ENCODE measurements at places on chromosomes 7 and 10.
A peak's percentile ranks its signal among the peaks of the same experiment; 100 is the strongest.

DNA sequence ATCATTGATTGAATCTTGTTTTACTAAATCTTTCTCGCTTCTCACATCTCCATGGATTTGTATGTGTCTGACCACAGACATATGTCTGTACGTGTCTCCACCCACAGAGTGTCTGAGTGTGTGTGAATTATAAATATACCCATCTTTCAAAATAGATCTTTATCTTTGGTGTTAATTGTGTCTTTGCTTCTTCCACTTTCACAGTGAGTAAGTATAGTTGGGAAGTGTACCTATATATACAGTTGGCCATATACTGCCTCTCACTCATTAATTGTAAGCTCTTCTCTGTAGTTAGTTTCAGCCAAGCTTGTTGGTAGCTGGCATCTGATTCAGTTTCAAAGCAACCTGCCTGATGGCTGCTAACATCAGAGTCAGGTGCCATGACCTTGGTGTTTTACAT is 18.4 kb downstream of the EEPD1 start:
- no peak for DNase-seq

DNA sequence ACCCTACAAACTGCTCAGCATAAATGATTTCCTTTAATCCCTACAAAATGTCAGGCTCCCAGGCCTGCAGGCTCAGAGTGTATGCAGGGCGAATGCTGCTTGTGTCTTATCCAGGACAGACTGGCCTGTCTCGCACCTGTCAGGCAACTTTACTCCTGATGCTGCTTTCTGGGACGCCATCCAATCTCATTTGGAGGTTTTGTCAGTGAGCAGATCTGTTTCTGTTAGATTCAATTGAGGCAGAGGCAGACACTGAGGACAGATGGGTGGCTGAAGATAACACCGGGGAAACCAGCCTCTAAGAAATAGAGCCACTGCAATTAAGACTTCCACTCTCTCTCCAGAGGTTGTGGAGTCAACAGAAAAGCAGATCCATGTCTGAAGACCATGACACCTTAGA is 115.6 kb downstream of the DPP6 start:
- DNase-seq = no peak

- no peak for DNase-seq
Observed at GRCh38 chr7:19754521-19755116, 18.8 kb downstream of the TMEM196 start.

DNA sequence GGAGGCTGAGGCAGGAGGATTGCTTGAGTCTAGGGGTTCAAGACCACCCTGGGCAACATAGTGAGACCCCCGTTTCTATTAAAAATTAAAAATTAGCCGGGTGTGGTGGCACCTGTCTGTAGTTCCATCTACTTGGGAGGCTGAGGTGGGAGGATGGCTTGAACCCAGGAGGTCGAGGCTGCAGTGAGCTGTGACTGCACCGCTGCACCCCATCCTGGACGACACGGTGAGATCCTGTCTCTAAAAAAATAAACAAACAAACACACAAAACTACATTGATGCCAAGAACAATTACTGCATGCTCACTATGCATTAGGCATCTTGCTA is 761 bp upstream of the CHST12 start:
- no peak for DNase-seq

DNA sequence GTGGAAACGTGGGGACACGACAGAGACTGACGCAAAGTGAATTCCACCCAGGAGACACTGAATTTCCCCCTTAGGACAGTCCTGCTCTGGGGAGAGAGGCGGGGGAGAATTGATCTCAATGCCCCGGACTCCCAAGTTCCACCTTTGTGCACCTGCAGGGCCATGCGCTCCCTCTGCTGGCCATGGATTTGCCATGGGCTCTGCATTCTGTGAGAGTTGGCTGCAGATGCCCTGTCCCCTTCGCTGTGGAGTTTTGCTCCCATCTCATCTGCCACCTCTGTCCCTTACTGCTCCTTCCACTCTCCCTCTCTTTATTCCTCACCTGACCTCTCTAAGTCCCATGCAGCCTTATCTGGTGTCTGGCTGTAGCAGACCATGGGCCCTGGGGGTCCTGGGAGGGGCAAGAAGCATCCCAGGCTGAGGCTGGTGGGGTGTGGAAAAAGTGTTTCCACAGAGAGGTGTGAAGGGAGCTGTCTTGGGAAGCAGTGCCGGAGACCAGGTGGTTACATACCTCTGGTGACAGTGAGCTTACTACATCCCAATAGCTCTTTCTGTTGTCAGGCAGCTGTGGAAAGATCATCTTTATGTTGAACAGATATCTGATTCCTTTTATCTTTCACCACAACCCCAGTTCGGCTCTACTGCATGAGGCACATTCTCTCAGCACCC is 14.3 kb downstream of the GHRHR start:
- peak; percentile 35 for DNase-seq

DNA sequence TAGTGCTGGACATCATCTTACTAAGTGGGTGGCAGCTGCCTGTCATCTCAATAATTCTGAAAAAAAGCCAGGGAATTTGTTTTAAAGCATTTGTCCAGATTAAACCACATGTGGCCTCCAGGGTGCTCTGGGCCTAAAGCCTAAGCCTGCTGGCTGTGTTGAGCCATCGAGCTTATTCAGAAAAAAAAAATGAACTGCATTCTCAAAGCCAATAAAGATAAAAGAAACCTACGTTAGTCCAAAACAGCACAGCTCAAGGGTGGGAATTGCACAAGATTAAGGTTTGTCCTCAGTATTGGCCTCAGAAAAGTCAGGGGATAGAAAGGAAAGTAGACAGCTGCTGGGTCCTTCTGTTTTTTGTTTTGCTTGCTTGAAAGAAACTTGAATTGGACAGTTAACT is 22.6 kb upstream of the PRTFDC1 start:
- no peak for DNase-seq

- DNase-seq = no peak
Observed at GRCh38 chr10:114172216-114172615, 1.8 kb downstream of the CCDC186 start.

- DNase-seq = no peak
Observed at GRCh38 chr7:24945899-24946298, 34.1 kb downstream of the OSBPL3 start.

DNA sequence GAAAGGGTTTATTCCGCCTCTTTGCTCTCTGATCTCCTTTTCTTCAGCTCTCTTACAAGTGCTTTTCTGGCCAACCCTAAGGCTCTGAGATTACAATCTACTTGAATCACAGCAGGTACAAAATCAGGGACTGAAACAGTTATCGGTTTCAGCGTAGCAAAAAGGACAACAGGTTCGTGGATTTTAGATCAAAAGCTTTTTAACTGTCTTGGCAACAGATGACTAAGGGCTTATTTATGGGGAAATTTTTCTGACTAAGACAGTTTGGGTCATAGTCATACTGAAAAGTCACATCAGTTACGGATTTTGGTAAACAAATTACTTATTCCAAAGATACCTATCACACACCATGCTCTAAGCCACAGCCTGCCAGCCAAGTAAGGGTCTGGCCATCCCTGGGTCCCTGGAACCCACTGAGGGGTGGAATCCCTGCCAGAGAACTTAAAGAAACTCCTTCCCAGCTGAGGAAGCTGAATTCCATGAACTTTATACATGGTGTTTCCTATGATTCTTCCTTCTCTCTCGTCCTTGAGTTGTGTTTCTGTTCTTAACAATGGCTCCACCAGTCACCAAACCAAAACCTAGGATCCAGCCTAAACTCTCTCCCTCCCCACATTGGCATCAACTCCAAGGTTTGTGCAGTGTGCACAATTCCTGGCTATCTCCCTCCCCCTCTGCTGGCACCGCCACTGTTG is 169.3 kb downstream of the FAM107B start:
- no peak for DNase-seq

GRCh38 chr7:24283897-24284698 is at the start of gene NPY:
TSS of gene NPY (plus strand) at chr7:24284190. CDS start at chr7:24285241, 1,051 bp downstream.
- no peak for DNase-seq

DNA sequence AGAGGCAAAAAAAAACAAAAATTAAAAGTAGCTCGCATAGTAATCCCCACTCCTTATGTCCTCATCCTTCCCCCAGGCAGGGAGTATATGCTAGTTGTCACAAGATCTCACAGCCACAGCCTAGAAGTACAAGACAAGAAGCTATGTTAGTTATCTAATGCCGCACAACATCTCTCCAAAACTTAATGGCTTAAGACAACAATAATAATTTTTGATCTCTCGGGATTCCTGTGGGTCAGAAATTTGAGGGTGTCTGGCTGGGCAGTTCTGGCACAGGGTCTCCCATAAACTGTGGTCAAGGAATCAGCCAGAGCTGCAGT is 39.7 kb downstream of the CPVL start:
- DNase-seq = no peak

GRCh38 chr7:102916881-102917280 is 4.1 kb downstream of the LRRC17 start:
- no peak for DNase-seq

GRCh38 chr7:136229790-136230189 is 252.6 kb upstream of the MTPN start:
- DNase-seq = no peak

DNA sequence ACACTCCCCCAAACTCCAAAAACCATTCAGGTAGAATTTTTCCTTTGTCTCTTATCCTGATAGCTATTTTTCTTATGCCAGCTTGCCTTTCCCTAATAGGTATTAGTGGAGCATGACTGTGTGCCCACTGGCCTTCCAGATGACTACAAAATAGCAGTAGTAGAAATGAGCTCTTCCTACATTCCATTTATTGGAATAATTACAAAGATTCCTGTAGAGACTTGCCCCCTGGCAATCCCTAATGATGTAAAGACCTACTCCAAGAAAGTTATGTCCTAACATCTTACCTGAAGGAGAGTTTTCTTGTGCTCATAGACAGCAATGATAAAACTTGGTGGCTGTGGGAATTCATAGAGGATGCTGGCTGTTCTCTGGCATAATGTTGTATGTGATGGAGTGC is 501.8 kb downstream of the GATA3 start:
- no peak for DNase-seq

DNA sequence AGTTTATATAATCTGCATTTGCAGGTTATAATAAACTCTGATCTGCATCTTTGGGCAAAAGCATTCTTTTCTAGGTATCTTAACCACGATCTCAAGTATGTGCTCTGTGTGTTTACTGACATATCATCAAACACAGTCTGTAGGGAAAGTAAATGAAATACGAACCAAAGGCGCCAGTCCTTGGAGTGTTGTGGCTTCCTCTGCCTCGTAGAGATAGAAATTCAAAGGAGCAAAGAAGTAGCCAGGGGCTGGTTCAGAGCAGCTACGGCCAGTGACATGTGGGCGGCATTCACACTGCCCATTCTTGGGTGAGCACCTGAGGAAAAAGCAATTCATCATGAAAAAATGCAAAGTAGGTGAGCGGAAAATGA is 38.7 kb downstream of the LAMB4 start:
- DNase-seq = no peak

GRCh38 chr7:81181066-81181465 is 262.2 kb upstream of the SEMA3C start:
- no peak for DNase-seq

- DNase-seq = no peak
Observed at GRCh38 chr10:28054228-28054860, 55.5 kb upstream of the ODAD2 start.

- DNase-seq = no peak
Observed at GRCh38 chr7:27134392-27134791, 3.8 kb upstream of the HOXA4 start.
